ENCODE measurements at places on chromosomes 6 and 20.

DNA sequence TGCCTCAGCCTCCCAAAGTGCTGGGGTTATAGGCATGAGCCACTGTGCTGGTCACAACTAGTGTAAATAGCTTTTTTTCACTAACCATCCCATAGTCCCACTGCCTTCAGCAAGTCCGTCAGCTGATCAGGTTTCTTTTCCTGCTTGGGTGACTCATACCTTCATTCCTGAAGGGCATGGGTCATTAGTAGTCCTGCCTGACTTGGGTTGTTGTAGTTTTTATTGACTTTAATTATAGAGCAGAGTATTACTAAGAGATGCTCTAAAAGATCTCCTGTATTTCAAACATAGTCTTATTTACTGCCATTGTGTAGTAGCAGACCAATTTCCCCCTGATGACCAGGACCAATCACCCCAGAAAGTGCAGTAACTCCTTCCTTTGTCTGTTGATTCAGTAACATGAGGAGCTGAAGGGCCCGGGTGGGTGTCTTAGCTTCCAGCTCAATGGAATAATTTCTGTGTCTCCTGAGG lies 25.8 kb downstream of the HLA-C start:
- no peaks in the 10 kb centered on the region for H3K36me3 ChIP-seq
- DNase-seq, result no peak
- no peak overlapping the region for H3K4me3 ChIP-seq

GRCh38 chr6:145547594-145548335 lies 187.6 kb downstream of the EPM2A start:
- H3K4me1 ChIP-seq, result no peaks in the 10 kb centered on the region
- no peak for DNase-seq
- H3K27ac ChIP-seq, result no peak overlapping the region
- H3K27me3 ChIP-seq, result no peaks in the 10 kb centered on the region
- no peaks in the 10 kb centered on the region for H3K36me3 ChIP-seq
- H3K4me3 ChIP-seq, result no peak overlapping the region

DNA sequence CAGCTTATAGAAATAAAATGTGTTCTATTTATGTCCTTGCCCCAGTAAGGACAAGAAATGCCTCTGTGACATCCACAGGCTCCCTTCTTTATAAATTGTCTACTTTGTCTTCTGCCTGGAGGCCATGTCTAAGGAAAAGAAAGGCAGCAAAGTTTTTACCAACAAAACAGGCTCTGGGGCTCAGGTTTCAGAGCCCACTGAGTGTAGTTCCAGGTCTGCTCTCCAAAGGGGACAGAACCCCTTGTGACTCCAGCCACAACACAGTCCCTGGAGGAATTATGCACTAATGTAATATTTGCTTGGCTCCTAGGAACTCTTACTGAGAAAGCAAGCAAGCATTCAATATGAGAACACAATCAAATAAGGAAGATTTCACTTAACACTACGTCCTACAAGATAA lies 80.1 kb downstream of the PAK5 start:
- no peaks in the 10 kb centered on the region for H3K27me3 ChIP-seq
- no peak overlapping the region for H3K4me3 ChIP-seq
- DNase-seq, result no peak
- no peaks in the 10 kb centered on the region for H3K36me3 ChIP-seq
- H3K27ac ChIP-seq, result no peak overlapping the region

GRCh38 chr6:45808917-45809316 lies 206.7 kb downstream of the CLIC5 start:
- no peak for DNase-seq
- peak overlapping the region; percentile 11 for H3K27ac ChIP-seq
- H3K36me3 ChIP-seq, result no peaks in the 10 kb centered on the region
- H3K4me3 ChIP-seq, result no peak overlapping the region
- no peaks in the 10 kb centered on the region for H3K27me3 ChIP-seq

DNA sequence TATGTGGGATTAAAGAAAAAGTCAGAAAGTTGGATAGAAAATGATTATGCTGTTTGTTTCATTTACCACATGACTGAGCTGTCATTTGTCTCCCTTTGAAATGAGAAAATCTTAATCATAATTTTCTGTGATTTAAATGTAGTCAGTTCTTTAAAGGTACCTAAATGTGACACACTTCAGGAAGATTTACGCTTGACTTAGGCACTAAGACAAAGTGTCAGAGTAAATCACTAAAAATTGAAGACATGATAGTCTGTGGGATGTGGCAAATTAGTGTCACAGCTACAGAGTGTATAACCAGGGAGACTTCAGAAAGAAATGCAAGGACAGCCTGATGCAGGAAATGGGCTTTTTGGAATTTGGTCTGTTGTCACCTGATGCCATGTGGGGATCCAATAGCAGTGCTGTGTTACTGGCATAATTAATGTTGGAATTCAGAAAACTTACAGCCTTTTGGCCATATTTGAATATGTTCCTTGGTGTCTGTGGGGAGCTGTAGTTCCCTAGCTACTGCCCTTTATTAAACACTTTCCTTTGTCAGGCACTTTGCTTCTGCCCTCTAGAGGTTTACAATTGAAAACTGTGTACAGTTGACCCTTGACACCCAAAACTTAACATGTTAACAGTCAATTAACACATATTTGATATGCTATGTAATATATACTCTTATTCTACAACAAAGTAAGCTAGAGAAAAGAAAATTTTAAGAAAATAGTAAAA lies 493.8 kb downstream of the UTRN start:
- peaks cover 16% of the 10 kb centered on the region for H3K36me3 ChIP-seq
- H3K27ac ChIP-seq, result no peak overlapping the region
- no peaks in the 10 kb centered on the region for H3K27me3 ChIP-seq
- H3K4me1 ChIP-seq, result no peaks in the 10 kb centered on the region
- no peak overlapping the region for H3K4me3 ChIP-seq

- peaks cover 6% of the 10 kb centered on the region for H3K4me1 ChIP-seq
- DNase-seq, result no peak
- no peaks in the 10 kb centered on the region for H3K36me3 ChIP-seq
- no peak overlapping the region for H3K27ac ChIP-seq
Observed at GRCh38 chr6:25489399-25489798, 162.6 kb upstream of the SCGN start.

GRCh38 chr6:47587493-47587892 lies 109.9 kb downstream of the CD2AP start:
- no peak for DNase-seq
- no peaks in the 10 kb centered on the region for H3K4me1 ChIP-seq
- no peak overlapping the region for H3K4me3 ChIP-seq
- H3K27me3 ChIP-seq, result no peaks in the 10 kb centered on the region
- H3K36me3 ChIP-seq, result peaks cover 26% of the 10 kb centered on the region
- no peak overlapping the region for H3K27ac ChIP-seq

DNA sequence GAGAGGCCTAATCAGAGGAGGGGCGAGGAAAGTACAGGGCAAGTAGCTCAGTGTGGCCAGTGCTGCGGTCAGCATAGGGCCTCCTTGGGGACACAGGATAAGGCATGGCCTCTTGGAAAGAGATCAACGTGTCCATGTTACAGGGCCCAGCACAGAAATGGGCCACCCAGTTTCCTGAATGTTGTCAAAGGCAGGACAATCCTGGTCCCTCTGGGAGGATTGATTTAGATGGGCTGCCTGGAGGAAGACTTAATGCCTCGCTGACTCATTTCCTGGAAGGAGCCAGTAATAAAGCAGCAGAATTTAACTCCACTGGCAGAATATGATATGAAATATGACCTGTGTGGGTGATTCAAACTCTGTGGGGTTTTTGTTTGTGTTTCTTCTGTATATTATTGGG lies 16.6 kb downstream of the DDO start:
- DNase-seq, result no peak
- no peak overlapping the region for H3K27ac ChIP-seq
- H3K4me1 ChIP-seq, result peaks cover 2% of the 10 kb centered on the region
- peaks cover 2% of the 10 kb centered on the region for H3K27me3 ChIP-seq
- no peaks in the 10 kb centered on the region for H3K36me3 ChIP-seq

GRCh38 chr20:18719426-18719825 lies 94.2 kb upstream of the SCP2D1 start:
- H3K27me3 ChIP-seq, result no peaks in the 10 kb centered on the region
- no peak overlapping the region for H3K4me3 ChIP-seq
- no peaks in the 10 kb centered on the region for H3K36me3 ChIP-seq

GRCh38 chr6:169885131-169885530 lies 133.7 kb downstream of the ERMARD start:
- no peak for DNase-seq
- no peak overlapping the region for H3K4me3 ChIP-seq
- H3K27me3 ChIP-seq, result peaks cover 6% of the 10 kb centered on the region
- peaks cover 3% of the 10 kb centered on the region for H3K36me3 ChIP-seq
- H3K4me1 ChIP-seq, result no peaks in the 10 kb centered on the region

Data from endothelial cell (in vitro differentiated cells).